ENCODE measurements at places on chromosomes 6 and 20.

- no peak for DNase-seq
Observed at GRCh38 chr20:63977739-63978276, 1.6 kb downstream of the SAMD10 start.

DNA sequence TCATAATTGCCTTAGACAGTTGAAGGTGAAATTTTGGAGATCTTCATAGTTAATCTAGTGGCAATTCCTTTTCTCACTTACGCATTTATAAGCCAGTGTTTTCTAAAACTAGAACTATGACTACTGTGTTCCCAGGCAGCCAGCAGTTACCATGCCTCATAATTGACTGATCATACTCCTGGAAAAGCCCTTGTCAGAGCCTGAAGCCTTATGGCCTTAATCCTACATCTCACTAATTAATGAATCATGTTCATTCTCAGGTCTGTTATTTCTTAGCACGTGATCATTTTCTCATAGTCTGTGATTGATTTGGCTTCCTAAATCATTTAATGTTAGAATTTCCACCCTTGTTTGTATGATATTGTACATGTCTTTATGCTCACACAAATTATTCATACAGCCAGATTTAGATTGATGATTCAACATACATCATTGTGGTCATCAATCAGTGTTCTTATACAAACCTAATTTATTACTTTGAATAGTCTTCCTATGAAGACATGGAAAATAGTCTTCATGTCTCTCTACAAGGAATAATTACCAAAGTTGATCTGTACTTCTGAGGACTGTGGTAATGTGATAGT, 132.6 kb upstream of the ASCC3 start:
- DNase-seq: no peak

GRCh38 chr6:113875470-113875869, 18.3 kb downstream of the MARCKS start:
- no peak for DNase-seq

DNA sequence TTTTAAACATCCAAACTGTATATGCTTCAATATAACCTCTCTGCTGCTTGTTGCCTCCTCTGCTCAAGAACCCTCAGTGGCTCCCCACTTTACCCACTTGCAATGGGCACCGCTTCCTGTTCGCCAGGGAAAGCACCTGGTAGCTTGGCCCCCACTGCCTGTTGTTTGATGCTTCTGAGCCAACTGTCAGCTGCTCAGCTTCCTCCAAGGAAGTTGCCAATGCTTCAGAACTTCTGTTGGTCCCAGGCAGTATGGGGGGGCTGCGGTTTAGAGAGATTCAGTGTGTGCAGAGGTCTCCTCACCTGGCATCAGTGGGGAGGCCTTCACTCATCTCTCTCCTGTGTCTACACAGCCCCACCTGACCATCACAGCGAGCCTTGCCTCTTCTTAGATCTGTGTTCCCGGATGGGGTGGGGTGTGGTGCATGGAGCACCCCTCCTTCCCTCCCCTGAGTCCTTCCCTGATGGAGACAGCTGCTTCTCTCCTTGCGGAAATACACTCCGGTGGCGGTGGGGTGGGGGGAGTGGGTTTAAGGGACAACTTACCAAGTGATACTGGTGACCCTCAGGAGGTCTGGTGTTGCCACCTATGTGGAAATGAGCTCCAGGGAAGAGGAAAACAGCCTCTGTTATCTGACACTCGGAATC, 308.1 kb downstream of the CDH26 start:
- no peak for DNase-seq

- no peak for DNase-seq
Observed at GRCh38 chr6:3724451-3725144, 26.9 kb downstream of the PXDC1 start.

GRCh38 chr6:124682751-124683150, 279.5 kb upstream of the RNF217 start:
- no peak for DNase-seq

GRCh38 chr6:138286698-138287097, 68.4 kb upstream of the PBOV1 start:
- no peak for DNase-seq

GRCh38 chr6:116388924-116389323, 18.2 kb downstream of the DSE start:
- no peak for DNase-seq

GRCh38 chr6:128754658-128755256, 128.2 kb upstream of the LAMA2 start:
- no peak for DNase-seq

- no peak for DNase-seq
Observed at GRCh38 chr6:85676086-85676729, 33.5 kb upstream of the SYNCRIP start.

- DNase-seq: no peak
Observed at GRCh38 chr6:2732503-2733089, 18.1 kb downstream of the MYLK4 start.
